ENCODE measurements at places on chromosomes 12 and 14. TPM values are rescaled to one million over a fixed set of nuclear protein-coding genes. Genes with fewer than 3 reads are reported as not detected.

DNA sequence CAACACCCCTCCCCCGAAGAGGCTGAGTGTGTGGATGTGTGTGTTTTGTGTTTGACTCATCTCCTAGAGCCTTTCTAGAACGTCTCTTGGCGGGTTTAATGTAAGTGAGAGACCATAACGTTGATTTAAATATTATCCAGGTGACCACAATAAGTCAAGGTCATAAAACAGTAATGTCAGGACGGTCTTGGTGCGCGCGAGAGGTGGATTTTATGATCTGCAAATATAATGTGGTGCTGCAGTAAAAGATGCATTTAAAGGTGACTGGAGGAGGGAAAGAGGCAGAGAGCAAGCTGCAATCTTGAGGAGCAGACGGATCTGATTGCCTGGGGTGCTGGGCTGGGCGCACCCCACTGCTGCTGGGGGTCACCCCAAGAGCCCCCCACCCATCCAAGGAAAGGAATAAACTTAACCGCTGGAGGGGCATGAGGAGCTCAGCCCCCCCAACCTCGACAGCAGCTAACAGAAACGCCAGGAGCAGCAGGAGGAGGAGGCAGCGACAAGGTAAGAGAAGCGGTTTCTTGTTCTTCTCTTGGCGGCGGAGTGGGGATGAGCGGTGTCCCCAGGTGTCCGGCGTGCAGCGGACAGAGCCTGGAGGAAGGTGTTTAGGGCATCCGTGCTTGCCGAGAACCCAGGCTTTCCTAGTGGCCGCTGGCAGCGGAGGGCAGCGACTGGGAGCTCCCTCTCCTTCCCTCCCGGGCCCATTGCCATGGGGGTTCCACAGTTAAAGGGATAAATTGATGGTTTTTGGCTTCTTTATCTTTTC, 5.5 kb downstream of the HOXC10 start:
- no peak for DNase-seq

DNA sequence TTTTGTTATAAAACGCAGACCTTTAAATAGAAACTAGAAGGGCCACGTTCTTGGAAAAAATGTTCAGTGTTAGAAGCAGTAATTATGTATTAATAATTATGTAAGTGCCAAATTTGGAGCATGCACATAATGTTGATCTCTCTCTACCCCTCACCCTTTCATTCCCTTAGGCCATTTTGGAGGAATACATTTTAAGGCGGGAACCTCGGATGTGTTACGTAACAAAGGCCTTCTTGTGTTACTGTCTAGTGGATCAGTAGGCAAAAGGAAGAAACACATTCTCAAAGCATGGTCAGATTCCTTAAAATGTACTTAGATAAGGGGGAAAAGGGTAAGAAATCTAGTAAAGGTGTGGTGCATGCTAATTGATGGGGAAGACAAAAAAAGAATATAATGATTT, 52.7 kb downstream of the RASSF3 start:
- DNase-seq, result no peak

DNA sequence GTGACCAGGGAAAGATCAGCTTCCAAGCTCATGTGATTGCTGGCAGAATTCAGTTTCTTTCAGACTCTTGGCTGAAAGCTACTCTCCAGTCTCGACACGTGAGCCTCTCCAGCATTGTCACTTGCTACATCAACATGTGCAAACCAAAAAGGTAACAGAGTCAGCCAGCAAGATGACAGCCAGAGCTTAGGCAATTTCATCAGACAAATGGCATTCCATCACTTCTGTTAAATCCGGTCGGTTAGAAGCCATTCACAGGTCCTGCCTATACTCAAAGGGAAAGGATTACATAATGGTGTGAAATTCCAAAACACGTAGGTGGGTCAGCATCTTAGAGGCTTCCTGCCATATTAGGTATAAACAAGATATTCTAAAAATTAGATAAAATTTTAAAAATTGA, 700.9 kb downstream of the AACS start:
- no peak for DNase-seq

DNA sequence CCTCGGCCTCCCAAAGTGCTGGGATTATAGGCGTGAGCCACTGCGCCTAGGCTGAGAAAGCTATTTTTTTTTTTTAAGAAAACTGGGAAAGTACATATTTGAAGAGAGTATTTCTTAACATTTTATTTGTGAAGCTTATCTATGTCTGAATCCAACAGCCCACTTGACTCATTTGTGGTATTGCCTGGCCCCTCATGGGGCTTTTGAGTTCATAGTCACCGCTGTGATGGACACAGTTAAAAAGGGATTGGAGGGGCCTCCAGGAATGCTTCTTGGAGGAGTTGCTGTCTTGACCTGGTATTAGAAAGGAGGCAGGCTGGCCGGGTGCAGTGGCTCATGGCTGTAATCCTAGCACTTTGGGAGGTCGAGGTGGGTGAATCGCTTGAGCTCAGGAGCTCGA, 26.5 kb downstream of the BCL7A start:
- no peak for DNase-seq

DNA sequence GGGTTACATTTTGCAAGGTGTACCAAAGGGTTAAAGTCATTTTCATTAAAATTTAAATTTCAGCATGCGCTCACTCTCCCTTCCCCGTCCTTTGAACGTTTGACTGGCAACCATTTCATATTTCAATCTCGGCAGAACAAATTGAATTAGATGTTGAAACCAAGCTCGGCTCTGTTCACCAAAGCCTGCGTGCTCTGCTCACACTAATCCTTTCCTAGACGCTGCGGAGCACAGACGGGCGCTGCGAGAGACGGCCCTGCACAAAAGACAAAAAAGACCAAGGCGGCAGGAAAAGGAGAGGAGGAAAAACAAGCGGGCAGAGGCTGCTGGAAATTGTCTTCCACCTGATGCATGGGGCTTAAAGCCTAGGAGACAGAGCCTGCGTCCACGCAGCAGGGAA, 149.3 kb downstream of the RBM19 start:
- DNase-seq, result no peak

DNA sequence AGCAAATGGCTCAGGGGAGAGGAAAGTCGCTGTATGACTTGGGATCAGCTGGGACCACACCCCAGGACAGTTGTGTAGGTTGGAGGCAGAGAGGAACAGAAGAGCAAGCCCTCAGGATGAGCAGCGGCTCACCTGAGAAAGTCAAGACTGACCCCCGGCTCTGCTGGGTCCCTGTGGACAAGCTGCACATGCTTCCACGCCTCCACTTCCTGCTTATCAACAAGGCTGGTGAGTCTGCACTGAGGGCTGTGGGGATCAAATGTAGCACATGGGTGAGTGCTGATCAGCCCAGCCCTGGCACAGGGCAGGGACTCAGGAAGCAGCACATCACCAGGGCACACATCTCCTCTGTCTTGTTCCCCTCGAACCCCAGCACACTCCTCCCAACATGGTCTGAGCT, 92.1 kb downstream of the CHGA start:
- no peak for DNase-seq

GRCh38 chr12:106248312-106248845, 559 bp upstream of the CKAP4 start:
- peak; percentile 75 for DNase-seq

- DNase-seq, result no peak
Observed at GRCh38 chr12:124687917-124688316, 120.5 kb upstream of the NCOR2 start.

- no peak for DNase-seq
Observed at GRCh38 chr14:102264775-102265174, 40.2 kb downstream of the MOK start.

DNA sequence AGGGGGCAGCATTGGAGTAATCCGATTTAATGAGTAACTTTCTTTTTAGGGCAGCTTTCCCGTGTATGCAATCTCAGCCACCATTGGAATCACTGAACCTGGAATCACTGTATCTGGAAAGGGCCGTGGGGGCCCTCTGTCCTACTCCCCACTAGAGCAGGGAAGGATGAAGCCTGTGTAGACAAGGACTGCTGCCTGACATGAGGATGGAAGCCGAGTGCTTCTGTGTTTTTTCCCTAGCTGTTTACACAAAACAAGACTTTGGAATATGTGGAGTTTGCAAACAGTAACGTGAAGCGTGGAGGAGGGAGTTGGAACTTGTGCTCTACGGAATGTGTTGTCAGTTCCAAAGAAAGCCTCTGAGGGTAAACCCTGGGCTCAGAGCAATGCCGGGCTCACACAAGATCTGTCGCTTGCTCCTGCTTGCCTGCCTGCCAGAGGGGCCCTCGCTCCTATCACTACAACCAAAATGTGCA, 32.4 kb upstream of the HDAC7 start:
- DNase-seq, result no peak

DNA sequence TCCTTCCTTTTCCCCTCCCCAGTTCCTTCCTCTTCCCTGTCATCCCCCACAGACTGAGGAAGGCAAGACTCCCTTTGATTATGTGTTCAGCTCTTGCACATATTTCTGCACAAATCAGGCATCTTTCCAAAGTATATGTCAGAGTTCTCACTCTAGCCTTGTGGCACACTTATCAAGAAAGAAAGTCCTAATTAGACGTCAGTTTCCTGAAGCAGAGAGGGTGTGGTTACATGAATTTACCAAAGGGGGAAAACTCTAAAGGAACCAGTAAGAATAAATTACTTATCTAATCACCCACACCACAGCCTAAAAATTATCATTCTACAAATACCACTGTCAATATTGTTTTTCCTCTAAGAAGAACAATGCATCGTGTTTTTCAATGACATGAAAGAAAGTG, 120.7 kb upstream of the GRIP1 start:
- DNase-seq, result no peak

GRCh38 chr14:35332517-35333263, 40.5 kb downstream of the PSMA6 start:
- DNase-seq, result no peak

DNA sequence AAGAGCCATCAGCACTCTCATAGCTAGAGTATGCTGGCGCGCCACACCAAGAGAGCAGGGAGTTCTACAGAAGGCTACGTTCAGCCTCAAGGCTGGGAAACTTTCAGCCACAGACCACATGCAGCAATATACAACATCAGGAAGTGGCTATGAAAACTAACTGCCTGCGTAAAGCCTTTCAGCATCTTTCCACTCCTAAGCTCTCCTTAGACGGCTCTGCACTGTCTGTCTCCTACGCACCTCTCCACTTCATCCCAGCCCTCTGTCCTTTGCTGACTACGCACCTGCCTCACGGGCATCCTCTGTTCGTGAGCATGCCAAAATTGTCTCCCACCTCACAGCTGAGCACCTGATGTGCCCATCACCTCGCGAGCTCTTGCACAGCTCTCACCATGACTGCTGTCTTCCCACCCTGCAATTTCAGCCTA, 9.7 kb downstream of the MPHOSPH9 start:
- no peak for DNase-seq

DNA sequence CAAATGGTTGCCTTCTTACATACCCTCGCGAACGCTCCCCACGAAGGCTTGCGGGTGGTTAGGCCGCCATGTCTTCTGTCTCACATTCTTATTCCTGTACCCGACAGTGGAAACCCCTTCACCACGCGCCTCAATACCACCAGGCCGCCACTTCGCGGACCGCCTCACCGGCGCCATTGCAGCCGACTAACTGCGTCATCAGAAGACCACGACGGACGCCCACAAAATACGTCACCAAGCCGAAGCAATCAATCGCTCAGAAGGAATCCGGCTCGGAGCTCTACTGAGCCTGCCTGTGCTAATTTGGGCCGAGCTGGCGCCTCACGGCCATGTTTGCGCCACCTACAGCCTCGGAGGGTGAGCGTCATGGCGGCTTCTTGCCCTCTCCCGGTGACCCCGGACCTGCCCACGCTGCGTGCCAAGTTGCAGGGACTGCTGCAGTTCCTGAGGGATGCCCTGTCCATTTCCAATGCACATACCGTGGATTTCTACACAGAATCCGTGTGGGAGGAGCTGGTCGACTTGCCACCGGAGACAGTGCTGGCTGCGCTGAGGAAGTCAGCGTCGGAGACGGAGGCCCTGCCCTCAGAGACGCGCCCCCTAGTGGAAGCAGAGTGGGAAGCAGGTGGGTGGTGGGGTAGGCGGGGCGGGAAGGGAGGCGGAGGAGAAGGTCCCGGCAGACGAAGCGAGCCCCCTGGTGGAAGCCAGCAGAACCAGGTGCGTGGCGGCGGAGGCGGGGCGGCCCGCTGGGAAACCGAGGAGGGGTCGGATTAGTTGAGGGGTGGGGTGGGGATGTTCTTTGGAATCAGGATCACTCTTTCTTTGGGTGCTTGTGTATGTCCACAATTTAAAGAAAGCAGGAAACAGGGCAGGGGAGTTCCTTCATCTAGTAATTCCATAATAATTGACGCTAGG, at the start of the genes CCDC59 and METTL25:
Gene CCDC59, minus strand, starts transcription at position 188 of the 915 bp plus-strand sequence. Its CDS starts 11 bp downstream, at position 177.
Gene METTL25, plus strand, starts transcription at position 330 of the 915 bp plus-strand sequence. Its CDS starts 37 bp downstream, at position 367.
- DNase-seq, result peak; percentile 98

DNA sequence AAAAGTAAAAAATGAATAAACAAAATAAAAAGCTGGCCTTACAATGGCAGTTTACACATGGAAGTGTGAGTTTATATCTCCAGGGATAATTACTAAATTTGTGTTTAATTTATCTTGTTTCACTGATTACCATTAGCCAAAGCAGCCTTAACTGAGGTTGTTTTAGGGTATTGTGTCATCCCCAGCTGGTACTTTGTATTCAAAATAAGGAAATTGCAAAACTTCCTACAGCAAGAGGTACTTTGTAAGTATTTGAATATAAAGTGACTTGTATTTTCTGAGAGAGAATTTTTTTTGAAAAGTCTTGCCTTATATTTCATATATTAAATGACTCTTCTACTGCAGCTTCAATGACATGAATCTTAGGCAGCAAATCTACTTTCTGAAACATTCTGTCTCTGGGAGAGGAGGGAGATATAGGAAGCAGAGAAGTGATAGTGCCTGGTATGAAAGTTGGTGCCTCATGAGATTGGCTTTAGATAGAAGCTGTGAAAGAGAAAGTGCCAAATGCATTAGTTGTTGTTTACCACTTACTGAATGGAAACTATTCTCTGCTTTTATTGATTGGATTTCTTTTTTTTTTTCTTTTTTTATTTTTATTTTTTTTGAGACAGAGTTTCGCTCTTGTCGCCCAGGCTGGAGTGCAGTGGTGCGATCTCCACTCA, 6.7 kb downstream of the FNTB start:
- no peak for DNase-seq

- DNase-seq, result no peak
Observed at GRCh38 chr14:50363714-50364111, 33.0 kb downstream of the CDKL1 start.

DNA sequence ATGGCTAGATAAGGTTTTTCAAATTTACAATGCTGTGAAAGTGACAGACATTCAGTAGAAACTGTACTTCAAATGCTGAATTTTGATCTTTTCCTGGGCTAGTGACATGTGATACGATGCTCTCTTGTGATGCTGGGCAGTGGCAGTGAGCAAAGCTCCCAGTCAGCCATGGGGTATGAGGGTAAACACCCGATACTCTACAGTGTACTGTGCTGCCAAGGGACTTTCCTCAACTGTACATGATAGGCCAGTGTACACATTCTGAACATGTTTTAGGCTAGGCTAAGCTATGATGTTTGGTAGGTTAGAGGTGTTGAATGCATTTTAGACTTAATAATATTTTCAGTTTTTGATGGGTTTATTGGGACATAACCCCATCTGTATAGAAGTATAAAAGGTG, 17.6 kb downstream of the MBIP start:
- no peak for DNase-seq

GRCh38 chr12:111467092-111467856, 61.6 kb downstream of the SH2B3 start:
- DNase-seq, result no peak

Gene FGD4
- polyA plus RNA-seq, result 19.5 TPM

Gene HOXC4
- 1.1 TPM for polyA plus RNA-seq

Gene OTOGL
- 0.03 TPM for polyA plus RNA-seq

Gene MARCHF9
- 8.8 TPM for polyA plus RNA-seq

Gene PPHLN1
- 25.7 TPM for polyA plus RNA-seq

Gene IRAK3
- polyA plus RNA-seq, result 0.97 TPM

Gene PTGER2
- 0.08 TPM for polyA plus RNA-seq

Gene SERPINA12
- polyA plus RNA-seq, result not detected

Gene TMEM179
- not detected for polyA plus RNA-seq

Data from psoas muscle (tissue), 8 donors.